Retina (tissue), 1 donor: ENCODE measurements at places on chromosomes 13 and 19.
A peak's percentile ranks its signal among the peaks of the same experiment; 100 is the strongest.

- no peak for DNase-seq
Observed at GRCh38 chr19:1216756-1217155, 11.2 kb downstream of the STK11 start.

DNA sequence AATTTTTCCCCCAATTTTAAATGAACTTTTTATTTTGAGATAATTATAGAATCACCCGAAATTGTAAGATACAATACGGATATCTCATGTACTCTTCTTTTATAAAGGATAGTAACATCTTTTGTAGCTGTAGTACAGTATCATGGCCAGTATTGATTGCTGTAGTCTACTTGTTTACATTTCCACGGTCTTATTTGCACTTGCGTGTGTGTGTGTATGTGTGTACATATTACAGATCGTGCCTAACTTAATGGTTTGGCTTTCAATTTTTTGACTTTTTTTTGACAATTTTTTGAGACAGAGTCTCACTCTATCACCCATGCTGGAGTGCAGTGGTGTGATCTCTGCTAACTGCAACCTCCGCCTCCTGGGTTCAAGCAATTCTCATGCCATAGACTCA is 6.7 kb downstream of the PAN3 start:
- DNase-seq, result no peak

GRCh38 chr19:56477429-56478338 is 539 bp upstream of the ZNF667 start:
- peak; percentile 100 for DNase-seq

DNA sequence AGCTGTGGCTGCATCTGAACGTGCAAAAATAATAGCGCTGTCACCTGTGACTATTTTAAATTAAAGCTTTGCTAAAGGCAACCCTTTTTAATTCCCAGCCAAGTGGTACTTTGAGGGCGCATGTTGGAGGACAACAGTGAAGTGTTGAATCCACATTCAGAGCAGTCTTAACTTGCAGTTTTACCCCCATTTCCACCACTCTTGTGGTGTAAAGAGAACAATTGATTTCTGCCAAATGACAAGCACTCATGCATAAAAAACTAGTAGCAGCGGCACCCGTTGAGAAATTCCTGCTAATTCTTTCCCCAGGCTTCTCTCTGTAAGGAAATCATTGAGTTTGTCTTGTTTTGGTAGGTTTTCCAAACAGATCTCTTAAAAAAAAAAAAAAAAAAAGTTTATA is 1033.3 kb downstream of the EFNB2 start:
- DNase-seq, result peak; percentile 20

DNA sequence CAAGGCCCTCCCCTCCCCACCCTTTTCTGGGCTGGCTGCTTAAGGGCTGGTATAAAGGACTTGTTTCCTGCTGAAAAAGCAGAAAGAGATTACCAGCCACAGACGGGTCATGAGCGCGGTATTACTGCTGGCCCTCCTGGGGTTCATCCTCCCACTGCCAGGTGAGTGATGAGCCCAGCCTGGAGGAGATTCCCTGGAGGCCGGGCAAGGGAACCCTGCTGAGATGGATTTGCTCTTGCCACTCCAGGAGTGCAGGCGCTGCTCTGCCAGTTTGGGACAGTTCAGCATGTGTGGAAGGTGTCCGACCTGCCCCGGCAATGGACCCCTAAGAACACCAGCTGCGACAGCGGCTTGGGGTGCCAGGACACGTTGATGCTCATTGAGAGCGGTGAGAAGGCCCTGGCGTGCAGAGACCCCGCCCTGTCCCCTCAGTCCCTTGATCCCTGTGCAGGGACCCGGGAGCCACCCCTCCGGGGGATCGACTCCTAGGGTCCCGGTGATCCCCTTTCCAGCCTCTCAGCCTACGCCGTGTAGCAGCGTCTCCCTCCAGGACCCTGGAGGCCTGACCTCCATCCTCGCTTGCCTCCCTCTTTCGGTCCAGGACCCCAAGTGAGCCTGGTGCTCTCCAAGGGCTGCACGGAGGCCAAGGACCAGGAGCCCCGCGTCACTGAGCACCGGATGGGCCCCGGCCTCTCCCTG is at the start of gene CD177:
Gene CD177, plus strand, starts transcription at position 81 of the 699 bp plus-strand sequence. Its CDS starts 29 bp downstream, at position 110.
- no peak for DNase-seq

DNA sequence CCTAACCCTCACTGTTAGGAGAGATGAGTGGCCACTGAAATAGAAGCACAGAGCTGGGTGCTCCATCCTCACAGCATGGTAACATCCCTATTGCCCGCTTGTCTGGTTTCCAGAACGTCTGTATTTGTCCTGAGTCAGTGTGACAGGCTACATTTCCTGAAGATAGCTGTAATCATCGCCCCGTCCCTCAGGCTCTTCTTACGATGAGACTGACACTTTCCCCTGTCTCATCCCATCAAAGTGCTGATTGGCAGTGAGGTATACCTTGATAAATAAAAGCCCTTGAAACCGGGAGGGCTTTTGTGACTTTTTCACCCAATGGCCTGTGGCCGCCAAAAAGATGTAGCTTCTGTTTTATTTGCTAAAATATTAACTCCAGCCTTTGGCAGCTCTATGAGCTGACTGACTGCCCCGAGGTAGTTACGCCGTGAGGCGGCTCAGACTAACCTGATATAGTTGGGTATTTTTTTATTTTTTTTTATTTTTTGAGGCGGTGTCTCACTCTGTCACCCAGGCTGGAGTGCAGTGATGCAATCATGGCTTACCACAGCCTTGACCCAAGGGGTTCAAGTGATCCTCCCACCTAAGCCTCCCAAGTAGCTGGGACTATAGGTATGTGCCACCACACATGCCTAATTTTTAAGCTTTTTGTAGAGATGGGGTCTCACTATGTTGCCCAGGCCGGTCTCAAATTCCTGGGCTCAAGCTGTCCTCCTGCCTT is 5.7 kb upstream of the LRRC4B start:
- DNase-seq, result no peak

- DNase-seq, result peak; percentile 65
Observed at GRCh38 chr19:45913874-45914830, at the start of gene NANOS2. TSS of gene NANOS2 (minus strand) at chr19:45914778. CDS start at chr19:45914693, 85 bp downstream.

DNA sequence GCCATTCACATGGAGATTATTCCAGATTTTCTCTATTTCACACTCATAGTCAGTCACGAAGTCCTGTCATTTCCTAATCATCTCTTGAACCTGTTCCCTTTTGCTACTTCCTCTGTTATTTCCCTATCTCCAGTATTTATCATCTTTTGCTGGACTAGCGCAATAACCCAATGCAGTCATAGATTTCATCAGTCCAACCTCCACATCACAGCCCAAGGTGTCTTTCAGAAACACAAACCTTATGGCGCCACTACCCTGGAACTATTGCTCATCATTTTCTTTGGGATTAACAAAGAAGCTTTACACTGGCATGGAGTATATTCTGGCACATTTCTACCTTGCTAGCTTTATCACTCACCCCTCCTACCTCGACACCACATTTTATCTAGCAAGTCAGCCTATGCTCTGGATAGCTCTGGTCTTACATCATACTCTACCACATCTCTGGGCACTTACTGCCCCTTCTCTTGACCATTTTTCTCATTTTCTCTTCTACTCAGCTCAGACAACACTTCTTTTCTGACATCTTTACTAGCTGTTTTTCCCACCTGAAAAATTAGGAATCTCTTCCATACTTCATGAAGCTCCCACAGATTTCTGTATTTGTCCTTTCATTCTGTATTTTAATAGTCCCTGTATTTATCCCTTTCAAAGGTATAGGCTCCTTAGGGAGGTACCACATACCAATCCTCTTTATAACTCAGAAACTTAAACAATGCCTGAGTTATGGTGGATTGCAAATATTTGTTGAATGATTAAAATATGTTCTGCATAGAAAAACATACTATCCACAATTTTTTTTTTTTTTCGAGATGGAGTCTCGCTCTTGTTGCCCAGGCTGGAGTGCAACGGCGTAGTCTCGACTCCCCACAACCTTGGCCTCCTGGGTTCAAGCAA is 534.7 kb downstream of the KLF12 start:
- no peak for DNase-seq

DNA sequence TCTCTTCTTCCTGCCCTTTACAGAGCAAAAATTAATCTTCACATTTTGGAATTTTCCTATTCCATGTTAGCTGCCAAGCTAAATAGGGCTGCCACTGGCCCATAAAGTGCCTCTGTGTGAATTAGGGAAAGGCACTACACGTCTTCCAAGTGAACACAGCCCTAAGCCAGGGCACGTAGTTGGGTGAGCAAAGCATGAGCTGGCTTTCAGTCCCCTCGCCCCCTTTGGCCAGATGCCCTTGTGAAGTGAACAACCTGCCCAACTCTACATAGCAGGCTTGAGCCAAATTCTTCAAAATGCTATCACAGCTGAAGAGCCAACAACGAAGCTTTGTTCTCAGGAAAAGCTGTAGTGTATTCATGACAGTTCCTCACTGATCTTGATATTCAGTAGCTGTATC is 213.1 kb downstream of the OXGR1 start:
- no peak for DNase-seq

DNA sequence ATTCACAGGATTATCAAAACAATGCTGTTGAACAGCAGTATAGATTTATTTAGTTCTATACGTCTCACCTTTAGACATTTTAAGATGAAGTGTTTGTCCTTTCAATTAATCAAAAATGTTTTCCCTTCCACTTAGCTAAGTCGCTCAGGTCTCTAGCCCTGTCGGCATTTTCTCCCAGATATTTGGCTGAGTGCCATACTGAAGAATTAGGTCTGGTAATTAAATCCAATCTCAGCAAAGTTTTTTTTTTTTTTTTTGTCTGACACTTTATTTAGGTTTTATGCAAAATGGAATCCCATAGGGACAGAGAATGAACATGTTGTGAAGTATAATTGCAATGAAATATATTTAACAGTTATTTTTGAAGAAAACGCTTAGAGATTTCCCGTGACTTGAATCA is 44.1 kb downstream of the RFC3 start:
- no peak for DNase-seq

GRCh38 chr13:111638233-111638632 is 317.8 kb downstream of the TEX29 start:
- DNase-seq, result no peak

- no peak for DNase-seq
Observed at GRCh38 chr13:42926555-42926954, 65.5 kb downstream of the EPSTI1 start.

- peak; percentile 64 for DNase-seq
Observed at GRCh38 chr19:30003866-30004265, 61.8 kb downstream of the URI1 start.

DNA sequence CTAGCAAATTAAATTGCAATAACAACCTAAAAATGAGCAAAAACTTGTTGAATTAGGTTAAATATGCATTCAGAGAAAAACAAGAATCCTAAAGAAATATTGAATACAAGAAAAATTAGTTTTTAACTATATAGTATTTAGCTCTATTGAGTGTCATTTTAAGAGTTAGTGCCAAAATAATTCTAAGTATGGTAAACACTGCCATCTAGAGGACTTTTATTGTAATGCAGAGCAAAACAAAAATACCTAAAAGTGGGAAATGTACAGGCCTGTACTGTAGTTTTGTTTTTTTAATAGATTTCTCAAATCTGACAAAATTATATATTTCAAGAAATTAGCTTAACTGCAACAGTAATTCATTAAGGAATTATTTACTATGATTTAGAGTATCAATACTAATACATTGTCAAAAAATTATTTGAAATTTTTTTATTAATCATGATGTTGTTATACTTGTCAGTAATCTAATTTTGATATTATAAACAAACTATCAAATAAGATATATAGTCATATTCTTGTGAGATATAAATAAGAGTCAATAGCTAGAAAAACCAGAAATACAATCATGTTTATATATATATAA is 8.2 kb upstream of the PCDH9 start:
- no peak for DNase-seq

DNA sequence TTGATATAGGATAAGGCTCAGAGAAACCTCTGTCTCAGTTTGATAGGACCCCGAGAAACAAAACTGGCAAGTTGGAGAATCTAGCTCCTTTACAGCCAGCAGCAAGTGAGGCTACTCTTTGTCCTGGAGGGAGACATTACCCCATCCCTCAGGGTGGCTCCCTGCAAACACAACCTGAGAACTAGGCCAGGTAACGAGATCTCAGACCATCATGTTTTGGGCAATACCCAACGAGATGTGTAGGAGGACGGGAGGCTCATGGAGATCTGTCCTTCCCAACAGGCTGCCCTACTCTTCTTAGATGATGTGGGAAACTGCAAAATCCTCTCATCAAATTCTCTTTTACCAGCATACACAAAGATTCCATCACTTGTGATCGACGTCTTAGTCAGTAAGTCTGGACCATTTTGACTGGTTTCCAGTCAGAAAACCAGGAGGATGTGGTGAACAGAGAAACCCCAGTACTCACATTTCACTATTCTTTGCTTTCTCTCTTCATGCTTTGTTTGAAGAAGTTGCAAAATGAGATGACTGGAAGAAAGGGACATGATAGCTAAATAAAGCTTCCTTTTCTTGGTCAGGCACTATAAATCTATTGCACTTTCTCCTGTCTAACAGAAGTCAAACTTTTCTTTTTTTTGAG is 6.0 kb upstream of the CTU1 start:
- no peak for DNase-seq

GRCh38 chr19:54492568-54492967 is 10.1 kb upstream of the LAIR2 start:
- no peak for DNase-seq

DNA sequence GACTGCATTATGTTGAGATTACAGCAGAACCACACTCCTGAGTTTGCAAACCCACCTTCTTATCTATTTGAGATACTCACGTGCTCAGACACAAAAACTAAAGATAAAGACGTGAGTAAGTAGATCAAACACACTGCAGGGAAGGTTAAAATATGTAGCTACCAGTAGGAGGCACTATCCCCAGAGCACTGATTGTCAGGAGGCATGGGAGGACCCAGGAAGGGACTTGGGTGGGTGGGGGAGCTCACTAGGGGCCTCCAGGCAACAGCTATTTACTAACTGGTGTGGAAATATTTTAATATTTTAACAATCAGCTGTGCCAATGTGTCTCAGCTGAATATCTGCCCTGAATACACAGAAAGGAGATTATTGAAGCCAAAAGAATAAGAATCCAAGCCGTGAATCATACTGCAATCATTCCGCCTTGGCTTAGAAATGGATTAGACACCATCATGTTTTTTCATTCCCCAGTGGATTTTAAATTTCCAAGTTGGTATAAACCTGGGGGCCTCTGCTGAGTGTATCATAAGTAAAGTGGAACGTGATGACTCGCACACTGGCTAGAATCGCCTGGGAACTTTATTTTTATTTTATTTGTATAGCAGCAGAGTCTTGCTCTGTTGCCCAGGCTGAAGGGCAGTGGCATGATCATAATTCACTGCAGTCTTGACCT is 73.2 kb upstream of the CACNA1A start:
- DNase-seq, result no peak

GRCh38 chr19:46610851-46611770 is 10.0 kb downstream of the CALM3 start:
- DNase-seq, result no peak

DNA sequence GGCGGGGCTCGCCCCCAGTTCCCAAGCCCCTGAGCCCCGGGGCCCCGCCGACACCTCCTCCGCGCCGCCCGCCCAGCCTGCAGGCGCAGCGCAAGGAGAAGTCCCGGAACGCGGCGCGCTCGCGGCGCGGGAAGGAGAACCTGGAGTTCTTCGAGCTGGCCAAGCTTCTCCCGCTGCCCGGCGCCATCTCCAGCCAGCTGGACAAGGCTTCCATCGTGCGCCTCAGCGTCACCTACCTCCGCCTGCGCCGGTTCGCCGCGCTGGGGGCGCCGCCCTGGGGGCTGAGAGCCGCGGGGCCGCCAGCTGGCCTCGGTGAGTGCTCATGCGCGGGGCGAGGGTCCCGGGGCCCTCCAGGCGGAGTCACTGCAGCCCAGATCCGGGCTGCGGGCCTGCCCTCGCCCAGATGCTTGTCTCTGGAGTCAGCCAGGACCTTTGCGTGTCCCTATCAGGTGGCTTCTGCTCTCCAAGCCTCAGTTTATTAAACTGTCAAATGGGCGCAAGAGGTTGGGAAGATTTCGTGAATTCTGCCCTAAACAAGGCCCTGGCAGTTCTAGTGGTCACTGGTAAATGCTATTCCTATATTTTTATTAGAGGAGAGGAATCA is 2.0 kb downstream of the NPAS1 start:
- peak; percentile 39 for DNase-seq
